ENCODE measurements at places on chromosomes 4 and X.

DNA sequence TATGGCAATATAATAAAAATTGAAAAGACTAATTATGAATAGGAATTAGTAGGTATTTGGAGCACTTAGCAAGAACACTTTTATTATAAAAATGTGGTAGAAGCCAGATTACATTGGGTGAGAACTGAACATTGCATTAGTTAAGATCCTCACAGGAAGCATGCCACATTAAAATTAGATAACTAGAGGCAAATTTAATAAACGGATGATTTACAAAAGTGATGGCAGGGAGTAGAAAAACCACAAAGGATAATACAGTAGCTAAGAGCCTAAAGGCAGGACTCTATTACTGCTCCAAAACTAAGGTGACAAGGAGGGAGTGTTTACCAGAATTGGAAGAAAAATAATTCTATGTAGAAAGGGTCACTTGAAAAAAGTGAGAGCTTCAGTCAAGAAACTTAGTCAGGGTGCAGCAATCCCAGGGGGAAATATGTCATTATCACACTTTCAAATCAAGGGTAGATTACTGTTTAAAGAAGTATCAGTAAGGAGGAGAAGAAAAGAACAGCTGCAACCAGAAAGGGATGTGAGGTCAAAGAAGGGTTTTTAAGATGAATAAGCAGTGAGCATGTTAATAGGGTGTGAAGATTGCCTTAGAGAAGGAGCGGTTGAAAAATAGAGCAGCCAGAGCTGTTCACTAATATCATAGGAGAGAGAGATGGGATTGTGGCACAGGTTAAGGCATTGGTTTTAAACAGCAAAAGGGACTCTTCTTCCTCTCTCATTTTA, 84.6 kb downstream of the NDST4 start:
- DNase-seq = no peak

GRCh38 chr4:99215521-99215920, 3.5 kb downstream of the ADH6 start:
- DNase-seq = no peak

GRCh38 chr4:15451181-15451865, 18.4 kb upstream of the CC2D2A start:
- DNase-seq = no peak

DNA sequence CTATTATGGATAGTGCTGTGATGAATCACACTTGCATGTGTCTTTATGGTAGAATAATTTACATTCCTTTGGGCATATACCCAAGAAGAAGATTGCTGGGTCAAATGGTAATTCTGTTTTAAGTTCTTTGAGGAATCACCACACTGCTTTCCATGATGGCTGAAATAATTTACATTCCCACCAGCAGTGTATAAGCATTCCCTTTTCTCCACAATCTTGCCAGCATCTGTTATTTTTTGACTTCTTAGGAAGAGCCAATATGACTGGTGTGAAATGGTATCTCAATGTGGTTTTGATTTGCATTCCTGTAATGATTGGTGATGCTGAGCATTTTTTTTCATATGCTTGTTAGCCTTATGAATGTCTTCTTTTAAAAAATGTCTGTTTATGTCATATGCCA, 1120.2 kb downstream of the ARAP2 start:
- DNase-seq = no peak

DNA sequence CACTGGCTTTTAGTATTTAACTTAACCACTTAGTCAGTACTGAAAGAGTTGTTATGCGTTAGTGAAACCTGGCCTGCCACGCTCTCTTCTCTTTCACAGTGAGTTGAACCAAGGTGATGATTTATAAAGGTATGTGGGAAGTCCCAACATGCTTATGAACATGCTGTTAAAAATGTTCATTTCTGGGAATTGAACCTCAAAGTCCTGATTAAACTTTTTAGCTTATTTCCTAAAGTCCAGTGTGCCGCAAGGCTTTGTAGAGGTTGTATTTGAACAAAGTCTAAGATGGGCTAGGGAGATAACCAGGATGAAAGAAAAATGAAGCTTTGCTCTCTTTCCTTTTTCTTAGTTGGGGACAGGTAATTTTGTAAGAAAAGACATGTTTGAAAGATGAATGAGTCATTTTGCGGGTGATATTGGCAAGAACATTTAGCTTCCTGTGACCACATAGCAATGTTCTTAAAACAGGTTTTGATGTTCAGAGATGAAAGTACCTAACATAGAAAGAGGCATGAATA, 270.3 kb downstream of the DTHD1 start:
- no peak for DNase-seq

- no peak for DNase-seq
Measured at GRCh38 chr4:86264241-86264640, 95.6 kb downstream of the MAPK10 start.

GRCh38 chr4:179225594-179225993, 1783.4 kb upstream of the AGA start:
- DNase-seq = no peak

- DNase-seq = no peak
Measured at GRCh38 chr4:121455285-121455684, 74.5 kb upstream of the QRFPR start.

- no peak for DNase-seq
Measured at GRCh38 chr4:126958482-126958881, 674.3 kb upstream of the INTU start.

DNA sequence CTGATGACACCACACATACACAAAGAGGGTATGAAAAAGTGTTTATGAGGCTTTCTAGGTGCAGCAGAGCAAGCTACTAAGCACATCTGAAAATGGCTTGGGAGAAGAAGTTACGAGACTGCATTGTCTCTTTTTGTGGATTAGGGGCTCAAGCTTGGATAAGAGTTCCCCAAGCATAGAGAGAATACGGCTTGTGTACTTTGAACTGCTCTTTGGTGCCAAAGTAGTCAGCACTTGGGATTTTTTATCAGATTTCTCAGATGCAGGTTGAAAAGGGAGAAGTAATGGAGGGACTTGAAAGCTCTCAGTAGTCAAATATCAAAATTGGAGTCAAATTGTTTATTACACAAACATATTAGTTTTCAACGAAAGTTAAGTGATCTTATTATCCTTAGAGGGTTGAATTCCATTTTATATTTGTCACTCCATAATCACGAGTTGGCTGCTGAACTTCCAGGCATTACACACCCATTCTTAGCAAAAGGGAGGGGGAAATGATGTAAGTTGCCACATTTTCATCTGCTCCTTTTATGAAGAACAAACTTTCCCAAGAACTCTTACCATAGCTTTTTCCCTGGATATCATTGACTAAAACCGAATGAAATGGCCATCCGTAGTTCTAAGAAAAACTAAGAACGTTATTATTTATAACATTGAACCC, 1904.9 kb downstream of the PCDH7 start:
- DNase-seq = no peak

DNA sequence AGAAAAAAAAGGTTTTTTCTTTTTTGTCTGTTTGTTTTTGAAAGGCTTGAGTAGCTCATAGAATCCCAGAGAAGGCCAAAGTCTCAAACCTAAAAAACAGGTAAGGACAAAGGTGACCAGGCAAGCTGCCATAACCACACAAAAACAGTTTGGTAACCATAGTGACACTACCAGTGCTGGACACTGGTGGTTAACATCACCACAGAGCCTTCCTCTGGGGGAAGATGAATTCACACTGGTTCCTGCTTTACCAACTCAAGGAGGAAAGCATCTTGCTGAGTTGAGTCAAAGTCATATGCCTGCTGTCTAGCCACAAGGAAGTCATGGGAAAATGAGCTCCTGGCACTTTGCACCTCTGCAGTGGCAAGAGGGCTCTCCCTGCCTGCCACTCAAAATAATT, 32.5 kb downstream of the IDS start:
- DNase-seq = no peak

- DNase-seq = no peak
Measured at GRCh38 chr4:24969486-24969885, 56.6 kb upstream of the CCDC149 start.
